ENCODE measurements at places on chromosomes 4 and X. TPM values are rescaled to one million over a fixed set of nuclear protein-coding genes. Genes with fewer than 3 reads are reported as not detected.

Gene PCDH11X
- 0.23 TPM for polyA plus RNA-seq

Gene KIAA0232
- 9.2 TPM for polyA plus RNA-seq

Gene ZNF330
- polyA plus RNA-seq = 20.0 TPM

Gene PSAPL1
- polyA plus RNA-seq = not detected

Gene SPANXD
- polyA plus RNA-seq = not detected

Gene FAM114A1
- polyA plus RNA-seq = 57.5 TPM

Gene PARM1
- 42.6 TPM for polyA plus RNA-seq

Gene RTL5
- polyA plus RNA-seq = 6.5 TPM

Gene RAB40A
- polyA plus RNA-seq = 3.5 TPM
